ENCODE measurements at places on chromosomes 2 and 18. TPM values are rescaled to one million over a fixed set of nuclear protein-coding genes. Genes with fewer than 3 reads are reported as not detected.

CFC1B gene
- total RNA-seq, result not detected

DSG1 gene
- not detected for total RNA-seq

MBD2 gene
- 59.0 TPM for total RNA-seq

HOXD4 gene
- total RNA-seq, result 10.4 TPM

CCL20 gene
- not detected for total RNA-seq

DPP4 gene
- 2.0 TPM for total RNA-seq

MFSD6 gene
- total RNA-seq, result 9.9 TPM

CXCR2 gene
- total RNA-seq, result 0.33 TPM

TDRD15 gene
- total RNA-seq, result not detected

AMMECR1L gene
- 7.7 TPM for total RNA-seq

GRCh38 chr18:12408247-12408869 is 629 bp downstream of the PRELID3A start:
- peaks cover 7% of the 10 kb centered on the region for H3K4me1 ChIP-seq
- peak overlapping the region; percentile 60 for H3K4me3 ChIP-seq
- no peaks in the 10 kb centered on the region for H3K27me3 ChIP-seq
- peak overlapping the region; percentile 81 for H3K27ac ChIP-seq

GRCh38 chr2:126660971-126661370 is 5.0 kb downstream of the GYPC start:
- H3K27me3 ChIP-seq, result no peaks in the 10 kb centered on the region
- DNase-seq, result no peak
- H3K36me3 ChIP-seq, result no peaks in the 10 kb centered on the region

DNA sequence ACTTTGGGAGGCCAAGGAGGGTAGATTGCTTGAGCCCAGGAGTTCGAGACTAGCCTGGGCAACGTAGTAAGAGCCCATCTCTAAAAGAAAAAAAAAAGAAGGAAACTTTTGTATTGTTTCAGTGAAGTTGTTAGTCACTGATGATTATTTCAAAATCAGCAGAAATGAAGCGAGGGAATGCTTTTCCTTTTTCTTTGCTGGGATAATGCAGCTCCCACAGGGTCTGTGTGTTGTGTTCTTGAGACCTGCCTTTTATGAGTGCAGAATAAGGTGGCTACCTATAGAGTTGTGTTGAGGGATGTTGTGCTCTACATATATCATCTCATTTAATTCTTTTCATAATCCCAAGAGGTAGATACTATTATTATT is 11.7 kb downstream of the TM4SF20 start:
- no peaks in the 10 kb centered on the region for H3K4me1 ChIP-seq
- no peak overlapping the region for H3K27ac ChIP-seq
- H3K27me3 ChIP-seq, result no peaks in the 10 kb centered on the region
- no peaks in the 10 kb centered on the region for H3K36me3 ChIP-seq
- no peak overlapping the region for H3K4me3 ChIP-seq

GRCh38 chr2:181231886-181232621 is 225.1 kb upstream of the ITGA4 start:
- no peak overlapping the region for H3K4me3 ChIP-seq
- no peaks in the 10 kb centered on the region for H3K4me1 ChIP-seq
- no peak for DNase-seq
- H3K36me3 ChIP-seq, result no peaks in the 10 kb centered on the region
- H3K27ac ChIP-seq, result no peak overlapping the region

DNA sequence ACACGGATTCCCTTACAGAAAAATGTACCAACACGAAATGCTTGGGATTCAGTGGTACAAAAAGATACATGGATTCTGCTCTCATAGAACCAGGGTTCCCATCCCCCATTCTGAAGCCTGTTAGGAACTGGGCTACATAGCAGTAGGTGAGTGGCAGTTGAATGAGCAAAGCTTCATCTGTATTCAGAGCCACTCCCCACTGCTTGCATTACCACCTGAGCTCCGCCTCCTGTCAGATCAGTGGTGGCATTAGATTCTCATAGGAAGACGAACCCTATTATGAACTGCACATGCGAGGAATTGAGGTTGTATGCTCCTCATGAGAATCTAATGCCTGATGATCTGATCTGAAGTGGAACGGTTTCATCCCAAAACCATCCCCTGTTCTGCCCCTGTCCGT is 246.4 kb downstream of the DYM start:
- H3K4me1 ChIP-seq, result no peaks in the 10 kb centered on the region
- no peak for DNase-seq
- no peak overlapping the region for H3K27ac ChIP-seq

DNA sequence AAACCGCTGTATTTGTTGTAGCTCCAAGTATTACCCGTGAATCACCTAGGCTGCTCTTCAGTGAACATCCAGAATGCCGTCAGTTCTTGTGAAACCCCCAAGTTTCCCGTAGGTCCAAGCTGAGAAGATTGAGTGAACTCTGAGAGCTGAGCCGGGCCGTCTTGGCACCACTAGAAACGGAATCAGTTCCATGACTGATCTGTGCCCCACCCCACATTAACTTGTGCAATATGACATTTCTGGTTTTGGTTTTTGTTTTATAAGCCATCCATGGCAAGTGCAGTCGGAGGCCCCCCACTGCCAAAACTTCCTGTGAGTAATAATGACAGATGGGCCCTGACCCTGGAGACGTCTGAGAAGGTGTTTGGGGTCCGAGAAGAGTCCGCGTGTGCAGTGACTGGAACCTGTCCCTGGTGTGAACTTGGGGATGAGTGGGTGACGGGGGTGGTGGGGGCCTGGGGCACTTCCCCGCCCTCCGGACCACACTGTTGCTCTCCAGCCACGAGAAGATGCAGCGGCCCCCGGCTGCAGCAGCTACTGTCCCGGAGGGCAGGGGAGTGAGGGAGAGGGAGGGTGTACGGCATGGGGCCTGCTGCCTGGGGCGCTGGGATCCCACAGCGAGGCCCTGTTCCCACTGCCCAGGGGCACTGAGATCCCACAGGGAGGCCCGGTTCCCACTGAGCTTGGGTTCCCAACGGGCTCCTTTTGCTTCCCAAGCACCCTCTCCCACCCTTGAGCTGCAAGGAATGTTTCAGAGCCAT is 26.5 kb downstream of the NFATC1 start:
- H3K36me3 ChIP-seq, result no peaks in the 10 kb centered on the region
- no peak overlapping the region for H3K4me3 ChIP-seq
- no peak overlapping the region for H3K27ac ChIP-seq
- DNase-seq, result no peak
- peaks cover 13% of the 10 kb centered on the region for H3K4me1 ChIP-seq

GRCh38 chr2:113052396-113052917 is at the start of gene IL36B:
Gene IL36B, minus strand, starts transcription at chr2:113052867.
- H3K27ac ChIP-seq, result no peak within 1 kb of the TSS
- no peaks in the 10 kb centered on the region for H3K4me1 ChIP-seq
- no peak within 1 kb of the TSS for H3K4me3 ChIP-seq
- no peaks in the 10 kb centered on the region for H3K27me3 ChIP-seq
- DNase-seq, result no peak

- DNase-seq, result peak; percentile 92
- H3K36me3 ChIP-seq, result no peaks in the 10 kb centered on the region
- no peaks in the 10 kb centered on the region for H3K27me3 ChIP-seq
- peak overlapping the region; percentile 15 for H3K4me3 ChIP-seq
- H3K27ac ChIP-seq, result peak overlapping the region; percentile 71
These were observed 11.4 kb downstream of the SNED1 start for GRCh38 chr2:241009601-241010530.

DNA sequence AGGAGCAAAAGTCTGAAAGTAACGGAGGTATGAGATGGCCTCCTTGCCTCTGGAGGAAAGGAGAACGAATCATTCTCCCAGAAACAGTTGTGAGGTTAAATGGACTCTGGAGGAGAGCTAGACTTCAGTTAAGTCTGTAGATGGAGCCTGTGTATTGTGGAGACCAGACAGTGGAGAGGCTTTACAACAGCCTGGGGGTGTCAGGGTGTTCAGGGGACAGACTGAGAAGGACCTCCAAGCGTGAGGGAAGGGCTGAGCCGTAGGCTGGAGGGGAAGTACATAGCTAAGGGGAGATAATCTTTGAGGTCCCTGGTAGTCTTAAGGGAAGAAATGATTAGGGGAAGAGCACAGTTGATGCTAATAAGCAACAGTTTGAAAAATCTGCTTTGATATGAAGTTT is 76.6 kb downstream of the GALNT1 start:
- H3K4me3 ChIP-seq, result no peak overlapping the region
- no peaks in the 10 kb centered on the region for H3K36me3 ChIP-seq
- H3K4me1 ChIP-seq, result peaks cover 1% of the 10 kb centered on the region
- no peak overlapping the region for H3K27ac ChIP-seq
- DNase-seq, result no peak
- H3K27me3 ChIP-seq, result no peaks in the 10 kb centered on the region

GRCh38 chr18:58533766-58534165 is 95.1 kb downstream of the ALPK2 start:
- no peaks in the 10 kb centered on the region for H3K4me1 ChIP-seq
- no peak for DNase-seq
- H3K4me3 ChIP-seq, result no peak overlapping the region
- no peaks in the 10 kb centered on the region for H3K36me3 ChIP-seq

- no peak overlapping the region for H3K27ac ChIP-seq
- H3K4me1 ChIP-seq, result peaks cover 4% of the 10 kb centered on the region
- H3K27me3 ChIP-seq, result no peaks in the 10 kb centered on the region
These were observed 102.2 kb downstream of the INSIG2 start for GRCh38 chr2:118190474-118190873.

- peak; percentile 61 for DNase-seq
- no peak overlapping the region for H3K27ac ChIP-seq
- peaks cover 4% of the 10 kb centered on the region for H3K4me1 ChIP-seq
- no peaks in the 10 kb centered on the region for H3K27me3 ChIP-seq
These were observed 100.4 kb upstream of the SMAD2 start for GRCh38 chr18:48030616-48031480.

DNA sequence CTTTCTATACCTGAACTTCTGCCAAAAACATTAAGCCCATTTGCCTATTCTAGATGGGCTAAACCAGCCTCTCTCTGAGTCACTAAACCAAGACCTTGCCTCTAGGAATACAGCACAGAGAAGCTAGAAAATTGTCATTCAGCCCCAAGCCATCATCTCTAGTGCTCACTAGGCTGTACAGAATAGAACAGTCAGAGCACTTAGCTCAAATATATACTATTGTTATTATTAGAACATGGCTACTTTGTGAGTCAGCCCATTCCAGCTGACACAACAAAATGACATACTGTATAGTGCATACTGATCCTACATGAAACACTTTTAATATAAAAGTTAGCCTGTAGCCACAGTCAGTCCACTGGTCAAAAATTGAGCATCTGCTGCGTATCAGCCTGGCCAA is 418.8 kb downstream of the NRXN1 start:
- no peak for DNase-seq
- H3K36me3 ChIP-seq, result no peaks in the 10 kb centered on the region
- H3K4me3 ChIP-seq, result no peak overlapping the region
- no peaks in the 10 kb centered on the region for H3K27me3 ChIP-seq
- no peak overlapping the region for H3K27ac ChIP-seq

- H3K27me3 ChIP-seq, result no peaks in the 10 kb centered on the region
- H3K4me1 ChIP-seq, result no peaks in the 10 kb centered on the region
- H3K27ac ChIP-seq, result no peak overlapping the region
- no peak for DNase-seq
- H3K36me3 ChIP-seq, result no peaks in the 10 kb centered on the region
These were observed 213.7 kb downstream of the TTC32 start for GRCh38 chr2:19688059-19688458.

- no peak overlapping the region for H3K4me3 ChIP-seq
- H3K27me3 ChIP-seq, result no peaks in the 10 kb centered on the region
- DNase-seq, result no peak
- no peaks in the 10 kb centered on the region for H3K36me3 ChIP-seq
- no peaks in the 10 kb centered on the region for H3K4me1 ChIP-seq
- no peak overlapping the region for H3K27ac ChIP-seq
These were observed 84.0 kb downstream of the OSR1 start for GRCh38 chr2:19274439-19274838.

- no peak overlapping the region for H3K27ac ChIP-seq
- peak; percentile 21 for DNase-seq
- no peak overlapping the region for H3K4me3 ChIP-seq
- H3K27me3 ChIP-seq, result no peaks in the 10 kb centered on the region
- no peaks in the 10 kb centered on the region for H3K36me3 ChIP-seq
These were observed 90.2 kb downstream of the DGKD start for GRCh38 chr2:233444501-233444900.

- H3K4me3 ChIP-seq, result no peak overlapping the region
- H3K4me1 ChIP-seq, result no peaks in the 10 kb centered on the region
- no peak for DNase-seq
- no peaks in the 10 kb centered on the region for H3K36me3 ChIP-seq
- no peak overlapping the region for H3K27ac ChIP-seq
These were observed 74.0 kb downstream of the BCL11A start for GRCh38 chr2:60479226-60480088.

GRCh38 chr2:30404319-30405259 is 42.5 kb upstream of the LCLAT1 start:
- DNase-seq, result peak; percentile 72
- H3K4me3 ChIP-seq, result no peak overlapping the region

GRCh38 chr2:75289771-75290170 is 90.5 kb upstream of the TACR1 start:
- H3K4me1 ChIP-seq, result no peaks in the 10 kb centered on the region
- H3K36me3 ChIP-seq, result no peaks in the 10 kb centered on the region
- no peak overlapping the region for H3K27ac ChIP-seq
- no peak for DNase-seq
- H3K27me3 ChIP-seq, result no peaks in the 10 kb centered on the region
- H3K4me3 ChIP-seq, result no peak overlapping the region
